AG04450 (cell line): ENCODE measurements at places on chromosomes 16 and 17.

DNA sequence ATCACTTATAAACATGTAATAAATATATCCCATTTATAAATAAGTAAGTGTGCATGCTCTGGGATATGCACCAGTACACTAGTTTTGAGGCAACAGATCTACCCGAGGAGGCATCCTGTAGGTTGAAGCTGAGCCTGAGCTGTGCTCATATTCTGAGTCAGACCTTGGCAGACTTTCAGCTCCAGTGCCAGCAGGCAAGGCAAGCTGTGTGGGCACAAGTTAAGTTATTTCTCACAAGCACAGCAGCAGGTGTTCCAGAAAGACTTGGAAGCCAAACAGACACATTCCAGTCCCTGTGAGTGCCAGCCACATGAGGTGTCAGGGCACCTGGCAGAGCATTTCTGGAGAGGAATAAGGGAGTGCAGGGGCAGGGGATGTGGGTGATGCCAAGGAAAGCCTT, 1.3 kb upstream of the CLEC19A start:
- DNase-seq = no peak

- DNase-seq = no peak
Measured at GRCh38 chr17:40864661-40865390, 2.2 kb downstream of the KRT12 start.

- DNase-seq = no peak
Measured at GRCh38 chr16:969508-970385, 1.0 kb downstream of the LMF1 start.

DNA sequence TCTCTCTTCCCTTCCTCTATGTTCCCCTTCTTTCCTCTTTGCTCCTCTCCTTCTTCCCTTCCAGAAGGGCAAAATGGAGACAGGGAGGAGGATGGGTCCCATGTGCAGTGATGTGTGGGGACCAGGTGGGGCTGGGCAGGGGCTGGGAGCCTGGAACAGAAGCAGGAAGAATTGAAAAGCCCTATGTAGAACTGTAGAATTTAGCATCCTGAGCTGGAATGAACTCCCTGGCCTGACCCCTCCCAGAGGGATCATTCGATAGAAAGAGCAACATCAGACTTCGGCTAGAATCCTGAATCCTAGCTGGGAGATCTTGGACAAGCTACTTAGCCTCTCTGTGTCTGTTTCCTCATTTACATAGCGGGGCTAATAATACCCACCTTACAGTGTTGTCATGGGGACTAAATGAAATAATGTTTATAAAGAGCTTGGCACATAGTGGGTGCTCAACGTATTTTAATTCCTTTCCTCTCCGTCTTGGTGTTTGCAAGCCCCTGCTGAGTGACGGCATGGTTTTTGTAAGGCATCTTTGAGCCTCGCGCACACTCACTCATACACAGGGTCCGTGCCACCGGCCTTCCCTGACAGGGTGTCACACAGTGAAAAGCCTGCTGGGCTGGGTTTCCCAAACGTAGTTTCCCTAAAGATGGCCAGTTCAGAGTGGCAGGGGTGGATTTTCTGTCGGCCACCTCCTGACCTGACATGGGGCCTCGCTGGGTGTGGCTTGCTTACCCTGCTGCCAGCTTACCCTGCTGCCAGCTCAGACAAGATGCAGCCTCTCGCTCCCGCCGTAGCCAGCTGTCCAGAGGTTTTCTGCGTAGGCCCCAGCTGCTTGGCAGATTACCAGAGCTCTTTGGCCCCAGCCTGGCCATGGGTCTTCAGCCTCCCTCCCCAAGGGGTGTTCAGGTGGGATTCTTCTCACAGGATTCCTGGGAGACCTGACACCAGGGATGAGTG, 6.1 kb upstream of the ARHGAP23 start:
- DNase-seq = no peak

GRCh38 chr16:19304750-19305149, 19.2 kb downstream of the CLEC19A start:
- no peak for DNase-seq

GRCh38 chr16:66569131-66569530, 2.9 kb downstream of the CMTM1 start:
- no peak for DNase-seq

- no peak for DNase-seq
Measured at GRCh38 chr16:85361441-85362118, 249.3 kb upstream of the CIBAR2 start.

GRCh38 chr17:382644-383533, 30.3 kb upstream of the RPH3AL start:
- DNase-seq = peak; percentile 37

DNA sequence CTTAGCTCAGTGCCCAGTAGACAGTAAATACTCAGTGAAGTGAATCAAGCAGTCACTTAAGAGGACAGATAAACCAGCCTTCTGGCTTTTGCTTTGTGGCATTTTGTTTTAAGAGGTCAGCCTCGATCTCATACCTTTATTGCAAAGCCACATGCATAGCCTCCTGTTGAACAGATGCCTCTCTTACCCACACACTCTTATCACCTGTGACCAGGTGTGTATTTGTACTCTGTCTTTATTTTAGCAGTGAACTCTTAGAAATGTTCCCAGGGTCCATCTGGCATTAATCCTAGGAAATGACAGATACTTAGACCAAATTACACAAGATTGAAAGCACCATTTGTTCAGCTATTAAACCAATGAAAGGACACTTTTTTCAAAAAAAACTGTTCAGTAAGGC, 1426.5 kb downstream of the CDH11 start:
- no peak for DNase-seq

- no peak for DNase-seq
Measured at GRCh38 chr16:62067182-62067581, 30.9 kb upstream of the CDH8 start.

GRCh38 chr16:86671486-86672178, 93.3 kb downstream of the FOXL1 start:
- DNase-seq = no peak

DNA sequence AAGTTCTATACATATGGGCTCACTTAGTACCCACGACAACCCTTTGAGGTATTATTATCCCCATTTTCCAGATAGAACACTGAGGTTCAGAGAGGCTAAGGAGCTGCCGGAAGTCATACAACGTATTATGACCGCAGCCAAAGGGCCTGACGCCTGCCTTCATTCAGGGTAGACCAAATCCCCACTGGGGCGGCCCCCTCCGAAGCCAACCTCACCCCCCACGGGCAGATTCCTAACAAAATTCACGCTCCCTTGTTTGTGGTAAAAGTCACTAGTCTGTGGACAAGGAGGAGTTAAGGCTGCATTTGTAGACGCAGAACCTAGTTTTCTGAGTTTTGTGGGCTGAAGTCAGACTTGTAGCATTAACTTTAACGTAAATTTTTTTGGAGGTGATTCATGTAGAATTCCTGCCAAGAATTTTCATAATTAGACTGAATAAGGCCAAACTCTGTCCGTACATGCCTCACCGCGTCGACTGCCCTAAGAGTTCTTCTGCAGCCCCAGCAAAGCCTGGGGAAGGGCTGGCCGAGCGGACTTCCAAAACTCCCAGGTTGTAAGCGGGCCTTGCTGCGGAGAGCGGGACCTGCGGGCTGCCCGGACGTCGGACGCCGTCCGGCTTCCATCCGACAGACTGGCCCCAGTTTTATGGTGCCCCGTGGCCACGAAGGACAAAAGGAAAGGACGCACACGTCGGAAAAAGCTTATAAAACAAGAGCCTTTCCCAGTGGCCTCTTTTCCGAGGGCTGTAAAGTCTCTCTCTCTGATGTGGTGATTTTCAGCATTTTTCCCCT, 75.7 kb downstream of the NXN start:
- peak; percentile 79 for DNase-seq

GRCh38 chr17:58493506-58493905, 5.3 kb upstream of the HSF5 start:
- DNase-seq = no peak

DNA sequence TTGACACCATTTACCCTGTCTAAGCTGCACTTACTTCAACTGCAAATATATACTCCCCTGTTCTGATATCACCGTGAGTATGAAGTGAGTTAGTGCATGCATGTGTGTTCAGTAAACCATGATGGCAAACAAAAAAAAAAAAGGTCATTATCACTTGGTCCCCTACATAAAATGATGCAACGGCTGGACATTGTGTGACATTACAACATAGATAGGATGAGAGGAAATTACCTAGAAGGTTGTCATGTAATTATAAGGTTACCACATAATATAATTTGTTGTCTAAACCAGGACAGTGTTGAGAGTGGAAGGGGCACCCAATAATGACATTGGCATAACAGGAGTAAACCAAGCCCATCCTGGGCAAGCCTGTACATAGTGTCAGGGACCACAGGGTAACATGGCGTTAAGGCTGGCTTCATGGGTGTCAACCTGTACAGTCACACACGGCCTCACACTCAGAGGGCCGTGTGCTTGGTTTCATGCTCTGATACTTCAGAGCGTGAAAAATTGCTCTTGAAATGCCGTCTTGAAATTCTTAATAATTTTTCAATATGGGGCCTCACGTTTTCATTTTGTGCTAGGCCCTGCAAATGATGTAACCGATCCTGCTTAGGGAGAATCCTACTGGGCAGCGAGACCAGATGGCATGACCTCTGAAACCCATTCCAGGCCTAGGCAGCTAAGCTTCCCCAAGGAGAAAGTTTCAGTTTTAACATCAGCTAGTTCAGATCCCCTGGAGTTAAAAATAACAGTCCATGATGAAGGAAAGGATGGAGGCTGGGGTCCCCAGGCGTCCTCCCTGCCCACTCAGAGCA, 106.1 kb downstream of the AXIN2 start:
- DNase-seq = no peak

- DNase-seq = no peak
Measured at GRCh38 chr16:88799569-88800276, 3.9 kb upstream of the CDT1 start.

GRCh38 chr16:68643227-68643626, 1.9 kb upstream of the CDH3 start:
- DNase-seq = no peak
